ENCODE measurements at places on chromosomes 3 and 15. TPM values are rescaled to one million over a fixed set of nuclear protein-coding genes. Genes with fewer than 3 reads are reported as not detected.
A peak's percentile ranks its signal among the peaks of the same experiment; 100 is the strongest.

TMED3 gene
- 17.9 TPM for total RNA-seq

ZIC4 gene
- total RNA-seq: not detected

NEIL1 gene
- total RNA-seq: 17.2 TPM

GOLGA6A gene
- total RNA-seq: not detected

RPL39L gene
- 3.6 TPM for total RNA-seq

DNA sequence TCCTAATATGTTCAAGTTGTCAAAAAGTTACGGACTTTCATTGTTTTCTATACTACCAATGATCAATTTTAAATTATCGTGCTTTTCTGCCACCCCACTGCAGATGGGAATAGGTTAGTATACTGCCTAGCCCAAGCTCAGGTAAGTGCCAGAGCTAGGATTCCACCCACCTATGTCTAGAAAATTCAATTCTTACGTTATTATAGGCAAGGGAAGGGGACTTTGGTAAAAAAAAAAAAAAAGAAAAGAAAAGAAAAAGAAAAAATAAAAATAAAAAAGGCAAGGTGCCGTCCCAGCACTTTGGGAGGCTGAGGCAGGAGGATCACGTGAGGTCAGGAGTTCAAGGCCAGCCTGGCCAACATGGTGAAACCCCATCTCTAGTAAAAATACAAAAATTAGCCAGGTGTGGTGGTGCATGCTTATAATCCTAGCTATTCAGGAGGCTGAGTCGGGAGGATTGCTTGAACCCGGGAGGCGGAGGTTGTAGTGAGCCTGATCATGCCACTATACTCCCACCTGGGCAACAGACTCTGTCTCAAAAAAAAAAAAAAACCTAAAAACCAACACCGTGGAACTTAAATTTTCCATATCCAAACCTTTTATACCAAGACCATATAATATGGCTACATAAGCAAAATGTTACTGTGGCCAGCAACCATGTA, 1.3 kb downstream of the RPL22L1 start:
- H3K4me3 ChIP-seq: peak overlapping the region; percentile 71
- H3K36me3 ChIP-seq: peaks cover 34% of the 10 kb centered on the region
- peaks cover 31% of the 10 kb centered on the region for H3K4me1 ChIP-seq
- DNase-seq: no peak

DNA sequence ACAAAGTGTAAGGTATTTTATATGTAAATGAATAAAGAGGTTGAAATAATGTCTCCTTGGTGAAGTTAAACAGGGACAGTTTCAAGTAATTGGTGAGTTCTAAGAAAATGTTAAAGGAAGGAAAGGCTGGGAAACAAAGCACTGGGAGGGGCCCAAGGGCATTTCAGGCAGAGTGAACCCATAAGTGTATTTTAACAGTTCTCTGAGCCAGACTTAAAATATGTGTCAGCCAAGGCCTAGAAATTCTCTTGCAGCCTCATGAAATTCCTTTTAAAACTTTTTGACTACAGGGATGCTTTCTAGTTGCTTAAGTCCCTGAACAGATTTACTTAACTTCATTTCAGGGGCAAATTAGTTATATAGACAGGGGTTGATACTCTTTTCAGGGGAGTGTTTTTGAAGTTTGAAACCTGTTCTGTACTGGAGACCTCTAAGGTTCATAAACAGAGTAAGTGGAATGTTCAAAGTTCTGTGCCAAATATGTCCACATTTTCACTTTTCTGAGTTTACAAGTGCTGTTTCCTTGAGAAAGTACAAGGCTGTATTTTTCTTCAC, 77.6 kb downstream of the GALK2 start:
- no peak overlapping the region for H3K4me3 ChIP-seq
- H3K27me3 ChIP-seq: no peaks in the 10 kb centered on the region
- H3K36me3 ChIP-seq: peaks cover 6% of the 10 kb centered on the region
- DNase-seq: no peak
- peak overlapping the region; percentile 82 for H3K27ac ChIP-seq

DNA sequence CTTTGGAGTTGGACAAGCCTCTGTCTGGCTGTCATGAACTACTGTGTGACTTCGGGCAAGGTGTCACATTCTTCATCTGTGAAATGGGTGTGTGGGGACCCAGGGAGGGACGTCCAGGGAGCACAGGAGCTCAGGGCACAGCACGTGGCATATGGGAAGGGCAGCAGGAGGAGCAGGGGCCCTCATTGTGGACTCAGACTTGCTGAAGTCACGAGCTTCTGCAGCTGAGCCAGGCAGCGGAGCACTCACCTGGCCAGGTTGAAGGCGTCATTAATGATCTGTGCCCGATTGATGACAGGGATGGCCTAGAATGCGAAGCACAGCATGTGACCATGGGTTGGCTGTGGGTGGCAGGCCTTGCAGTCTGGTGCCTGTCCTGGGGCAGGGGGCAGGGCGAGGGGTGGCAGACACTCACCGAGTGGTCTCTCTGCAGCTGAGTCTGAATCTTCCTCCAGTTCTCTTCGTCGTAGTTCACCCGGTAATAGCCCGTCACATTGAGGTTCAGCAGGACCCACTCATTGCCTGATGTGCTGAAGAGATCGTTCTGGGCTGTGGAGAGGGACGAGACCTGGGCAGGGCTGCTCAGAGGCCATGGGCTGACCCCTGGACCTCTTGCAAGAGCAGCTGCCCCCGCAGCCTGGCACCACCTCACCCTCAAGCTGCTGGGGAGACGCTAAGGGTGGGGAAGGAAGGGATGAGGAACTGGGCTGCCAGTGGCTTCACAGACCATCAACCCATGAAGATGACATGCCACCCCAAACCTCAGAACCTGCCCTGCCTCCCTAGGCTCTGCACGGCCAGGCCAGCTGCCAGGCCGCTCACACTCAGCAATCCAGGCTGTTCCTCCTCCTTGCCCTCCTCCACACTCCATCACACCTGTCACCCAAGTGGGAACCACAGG, 15.4 kb downstream of the ANPEP start:
- no peak for DNase-seq
- no peaks in the 10 kb centered on the region for H3K4me1 ChIP-seq
- H3K27ac ChIP-seq: no peak overlapping the region
- no peaks in the 10 kb centered on the region for H3K27me3 ChIP-seq

DNA sequence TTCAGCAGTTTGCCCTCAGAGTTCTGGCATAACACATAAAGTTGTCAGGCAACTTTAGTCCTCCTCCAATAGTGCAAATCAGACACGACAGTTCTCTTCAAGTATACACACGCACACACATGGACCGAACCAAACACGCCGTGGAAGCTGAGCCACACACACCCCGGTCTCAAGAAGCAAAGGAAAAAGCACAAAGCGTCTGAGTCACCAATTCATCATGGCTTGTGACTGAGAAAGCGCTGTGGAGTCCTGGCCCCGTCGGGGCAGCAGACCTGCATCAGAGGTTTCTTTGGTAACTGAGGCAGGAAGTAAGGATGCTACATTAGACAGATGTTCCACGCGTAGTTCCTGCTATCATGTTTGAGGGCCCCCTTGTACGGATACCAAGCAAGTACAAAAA, 85.7 kb downstream of the VGLL4 start:
- peak overlapping the region; percentile 18 for H3K27ac ChIP-seq
- no peaks in the 10 kb centered on the region for H3K27me3 ChIP-seq
- H3K4me1 ChIP-seq: peaks cover 80% of the 10 kb centered on the region
- H3K36me3 ChIP-seq: peaks cover 37% of the 10 kb centered on the region
- H3K4me3 ChIP-seq: no peak overlapping the region
- no peak for DNase-seq

- H3K27ac ChIP-seq: no peak overlapping the region
- H3K27me3 ChIP-seq: no peaks in the 10 kb centered on the region
- no peaks in the 10 kb centered on the region for H3K36me3 ChIP-seq
- H3K4me3 ChIP-seq: no peak overlapping the region
- DNase-seq: no peak
These were observed 447.8 kb upstream of the BCHE start for GRCh38 chr3:166285001-166285400.

GRCh38 chr3:16388850-16389441, 123.9 kb downstream of the OXNAD1 start:
- H3K27ac ChIP-seq: peak overlapping the region; percentile 63
- peaks cover 26% of the 10 kb centered on the region for H3K4me1 ChIP-seq
- H3K27me3 ChIP-seq: no peaks in the 10 kb centered on the region
- no peak for DNase-seq

DNA sequence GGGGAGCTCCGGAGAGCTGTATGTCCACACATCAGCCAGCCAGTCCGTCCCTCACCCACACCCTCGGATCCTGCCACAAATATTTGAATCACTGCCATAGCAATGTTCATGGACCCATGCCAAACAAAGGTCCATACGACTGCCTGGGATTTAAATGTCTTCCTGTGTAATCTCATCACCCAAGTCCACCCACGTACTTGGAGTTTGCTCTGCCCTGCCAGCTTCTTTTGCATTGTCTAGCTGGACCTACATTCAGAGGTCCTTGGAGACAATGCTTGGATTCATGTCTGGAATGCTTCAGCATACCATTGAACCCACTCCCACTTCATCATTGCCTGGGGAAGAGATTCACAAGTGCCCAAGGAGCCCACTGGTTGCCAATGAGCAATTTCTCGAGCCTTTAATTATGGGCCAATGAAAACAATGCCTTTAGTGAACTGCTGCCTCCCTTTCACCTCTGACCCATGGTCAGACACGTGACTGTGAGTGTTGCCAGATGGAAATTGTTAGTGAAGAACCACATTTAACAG, 90.4 kb upstream of the PHLDB2 start:
- no peak overlapping the region for H3K4me3 ChIP-seq
- H3K36me3 ChIP-seq: no peaks in the 10 kb centered on the region
- H3K27ac ChIP-seq: peak overlapping the region; percentile 64
- peaks cover 50% of the 10 kb centered on the region for H3K4me1 ChIP-seq
- H3K27me3 ChIP-seq: no peaks in the 10 kb centered on the region

DNA sequence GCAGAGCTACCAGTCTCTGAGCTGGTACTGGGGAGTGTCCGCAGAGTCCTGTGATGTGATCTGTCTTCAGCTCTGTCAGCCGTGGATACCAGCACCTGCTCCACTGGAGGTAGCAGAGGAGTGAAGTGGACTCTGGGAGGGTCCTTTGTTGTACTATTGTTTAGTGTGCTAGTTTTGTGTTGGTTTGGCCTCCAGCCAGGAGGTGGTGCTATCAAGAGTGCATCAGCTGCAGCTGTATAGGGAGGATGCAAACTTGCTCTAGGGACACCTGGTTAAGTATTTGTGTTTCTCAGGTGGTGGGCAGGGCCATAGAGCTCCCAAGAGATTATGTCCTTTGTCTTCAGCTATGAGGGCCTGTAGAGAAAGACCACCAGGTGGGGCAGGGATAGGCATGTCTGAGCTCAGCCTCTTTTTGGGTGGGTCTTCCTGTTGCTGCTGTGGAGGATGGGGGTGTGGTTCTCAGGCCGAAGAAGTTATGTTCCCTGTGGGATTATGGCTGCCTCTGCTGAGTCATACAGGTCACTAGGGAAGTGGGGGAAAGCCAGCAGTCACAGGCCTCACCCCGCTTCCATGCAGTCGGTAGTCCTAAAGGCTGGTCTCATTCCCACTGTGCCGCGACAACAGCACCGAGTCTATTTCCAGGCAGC, 443.2 kb upstream of the TBL1XR1 start:
- H3K4me3 ChIP-seq: no peak overlapping the region
- H3K36me3 ChIP-seq: no peaks in the 10 kb centered on the region
- peaks cover 9% of the 10 kb centered on the region for H3K4me1 ChIP-seq
- no peak for DNase-seq
- no peak overlapping the region for H3K27ac ChIP-seq

DNA sequence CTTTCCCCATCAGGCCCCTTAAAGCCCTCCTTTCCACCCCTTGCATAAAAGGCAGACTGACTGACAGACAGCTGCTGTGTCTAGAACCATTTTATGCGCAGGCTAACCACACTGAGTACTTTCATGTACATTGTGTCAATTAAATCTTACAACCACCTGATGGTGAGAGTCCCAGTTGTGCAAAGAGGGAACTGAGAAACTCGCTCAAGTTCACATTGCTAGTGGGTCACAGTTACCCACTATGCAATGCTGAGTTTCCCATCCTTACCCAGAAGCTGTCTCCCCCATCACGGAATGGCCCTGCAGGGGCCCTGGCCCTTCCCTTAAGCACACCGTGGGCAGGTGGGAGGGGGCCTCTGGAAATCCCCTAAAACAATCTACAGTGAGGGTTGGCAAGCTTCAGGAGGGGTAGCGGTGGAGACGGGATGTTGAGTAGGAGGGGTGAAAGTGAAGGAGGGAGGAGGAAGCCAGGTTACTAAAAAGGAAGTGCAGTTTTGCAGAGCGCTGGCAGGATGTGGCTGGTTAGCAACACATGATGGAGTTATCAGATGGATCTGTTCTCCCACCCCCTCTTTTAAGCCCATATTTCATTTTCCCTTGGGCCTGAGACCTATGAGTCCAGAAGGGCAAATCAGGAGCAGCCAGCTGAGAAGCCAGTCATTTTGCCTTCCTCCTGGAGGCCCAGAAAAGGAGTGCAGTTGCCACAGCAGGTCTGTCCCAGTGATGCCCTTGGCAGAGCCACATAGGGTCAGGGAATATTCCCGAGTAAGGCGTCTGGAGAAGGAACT, 30.0 kb downstream of the STARD5 start:
- H3K27ac ChIP-seq: no peak overlapping the region
- H3K4me1 ChIP-seq: peaks cover 49% of the 10 kb centered on the region
- H3K27me3 ChIP-seq: no peaks in the 10 kb centered on the region
- DNase-seq: no peak
- H3K4me3 ChIP-seq: no peak overlapping the region

DNA sequence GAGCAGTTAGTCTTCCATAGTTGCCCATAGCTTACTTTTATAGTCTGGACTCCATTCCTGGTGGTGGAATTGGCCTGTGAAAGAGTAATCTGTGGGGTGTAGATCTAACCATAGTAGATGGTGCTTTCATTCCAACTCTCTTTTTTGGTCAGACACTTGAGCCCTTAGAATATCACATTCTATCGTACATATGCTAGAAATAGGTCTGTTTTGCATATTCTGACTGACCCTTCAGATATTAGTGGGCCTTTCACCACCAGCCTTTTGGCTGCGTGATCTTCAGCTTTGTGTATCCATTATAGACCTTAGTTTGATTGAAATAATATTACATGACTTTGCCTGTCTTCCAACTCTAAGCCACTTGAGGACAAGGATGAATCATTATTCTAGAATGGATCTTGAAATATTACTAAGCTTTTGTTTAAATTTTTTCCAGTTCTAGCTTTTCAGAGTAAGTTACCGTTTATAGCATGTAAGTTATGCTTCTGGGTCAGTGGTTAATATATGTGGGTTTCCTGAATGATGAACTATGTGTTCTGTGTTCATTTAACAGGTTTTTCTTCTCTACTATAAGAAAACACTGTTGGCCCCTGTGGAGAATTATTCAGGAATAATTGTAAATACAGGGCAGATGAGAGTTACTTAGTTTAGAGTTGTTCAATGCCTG, 8.7 kb downstream of the RAB7A start:
- H3K27ac ChIP-seq: no peak overlapping the region
- DNase-seq: no peak
- no peak overlapping the region for H3K4me3 ChIP-seq

DNA sequence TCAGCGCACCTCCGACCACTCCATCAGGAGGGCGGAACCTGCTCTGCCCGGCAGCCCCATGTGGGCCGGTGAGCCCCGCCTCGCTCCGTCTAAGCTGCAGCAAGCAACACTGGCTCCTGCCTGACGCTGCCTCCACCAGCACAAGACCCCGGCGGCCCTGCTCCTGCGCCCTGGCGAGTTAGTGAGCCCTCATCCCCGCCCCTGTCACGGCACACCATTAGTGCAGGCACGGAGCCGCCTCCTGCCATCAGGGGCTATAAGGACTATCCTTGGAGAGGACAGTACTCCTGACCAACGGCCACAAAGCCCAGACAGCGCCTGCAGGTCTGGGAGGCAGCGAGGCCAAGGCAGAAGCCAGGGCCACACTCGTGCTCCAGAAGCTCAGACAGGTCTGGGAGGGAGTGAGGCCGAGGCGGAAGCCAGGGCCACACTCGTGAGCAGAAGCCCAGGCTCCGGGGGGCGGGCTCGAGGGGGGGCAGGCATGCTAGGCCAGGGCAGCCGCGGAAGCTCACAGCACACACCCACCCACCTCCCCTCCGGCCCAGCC, 39.4 kb downstream of the TNK2 start:
- no peak overlapping the region for H3K4me3 ChIP-seq
- no peak for DNase-seq
- peaks cover 85% of the 10 kb centered on the region for H3K36me3 ChIP-seq
- H3K27ac ChIP-seq: no peak overlapping the region

All from esophagus muscularis mucosa (tissue), 4 donors.